Activated CD4-positive, alpha-beta T cell treated with anti-CD3 and anti-CD28 coated beads, Interleukin-2, amount 10 ng/mL, durations not matched to agents 7 days and 5 days (primary cell): ENCODE measurements at places on chromosomes 16 and 17. TPM values are rescaled to one million over a fixed set of nuclear protein-coding genes. Genes with fewer than 3 reads are reported as not detected.
A peak's percentile ranks its signal among the peaks of the same experiment; 100 is the strongest.

The GINS3 gene
- 16.9 TPM for total RNA-seq

- no peak for DNase-seq
- H3K27ac ChIP-seq: peak overlapping the region; percentile 41
- H3K27me3 ChIP-seq: peaks cover 3% of the 10 kb centered on the region
- no peaks in the 10 kb centered on the region for H3K36me3 ChIP-seq
- no peak overlapping the region for H3K4me3 ChIP-seq
- H3K4me1 ChIP-seq: peaks cover 12% of the 10 kb centered on the region
Observed at GRCh38 chr17:1755827-1756262, 6.0 kb upstream of the SERPINF1 start.

The INCA1 gene
- total RNA-seq: 0.50 TPM

The FBXO31 gene
- 27.4 TPM for total RNA-seq

- peaks cover under 1% of the 10 kb centered on the region for H3K27me3 ChIP-seq
- no peak for DNase-seq
- H3K4me3 ChIP-seq: peak overlapping the region; percentile 96
- H3K4me1 ChIP-seq: peaks cover 57% of the 10 kb centered on the region
- H3K27ac ChIP-seq: peak overlapping the region; percentile 74
- peaks cover 15% of the 10 kb centered on the region for H3K36me3 ChIP-seq
Observed at GRCh38 chr17:79006794-79007503, 2.6 kb downstream of the CANT1 start.
